ENCODE measurements at places on chromosomes 3 and 15. TPM values are rescaled to one million over a fixed set of nuclear protein-coding genes. Genes with fewer than 3 reads are reported as not detected.

Gene PLA2G4B
- total RNA-seq, result 2.9 TPM

Gene INTS14
- 33.0 TPM for total RNA-seq

Gene DNAJC19
- 34.1 TPM for total RNA-seq

Gene UBE2Q2
- 77.5 TPM for total RNA-seq

Gene GPR27
- 5.5 TPM for total RNA-seq

Gene STRIT1
- not detected for total RNA-seq

Gene SRGAP3
- total RNA-seq, result 0.99 TPM

Gene SKIL
- total RNA-seq, result 177 TPM

Gene CPNE9
- not detected for total RNA-seq

Gene KLHL6
- not detected for total RNA-seq

Gene KIF15
- total RNA-seq, result 2.7 TPM

Gene ECE2
- not detected for total RNA-seq

Gene TOPBP1
- total RNA-seq, result 16.5 TPM

Gene NPAP1
- total RNA-seq, result not detected

Gene RTP3
- total RNA-seq, result not detected

Gene SLC7A14
- total RNA-seq, result 0.02 TPM

Gene CTXN2
- not detected for total RNA-seq

Gene ALDH1L1
- total RNA-seq, result 0.51 TPM

Gene CGNL1
- 7.1 TPM for total RNA-seq

Gene RPL39L
- total RNA-seq, result 17.4 TPM

Gene CCR9
- not detected for total RNA-seq

Gene HHATL
- total RNA-seq, result not detected

Gene DPH3
- 19.8 TPM for total RNA-seq

Gene FBXL22
- total RNA-seq, result 3.9 TPM

Gene MOBP
- not detected for total RNA-seq

Gene IGSF10
- total RNA-seq, result 0.10 TPM

Gene STRA6
- total RNA-seq, result 5.4 TPM

Gene GCNT3
- 0.70 TPM for total RNA-seq

Gene CCDC39
- not detected for total RNA-seq

Gene CCDC33
- total RNA-seq, result not detected

Gene PLIN1
- total RNA-seq, result 0.44 TPM

Gene GATA2
- total RNA-seq, result 0.44 TPM

Gene LSM3
- 12.8 TPM for total RNA-seq

Gene KLF15
- 1.8 TPM for total RNA-seq

Gene EPHB1
- total RNA-seq, result 1.6 TPM

Gene DZIP1L
- total RNA-seq, result 42.1 TPM

Gene CEMIP
- 146 TPM for total RNA-seq

Gene STAC
- total RNA-seq, result not detected

Gene MST1
- total RNA-seq, result 19.1 TPM

Gene EPHA6
- 0.62 TPM for total RNA-seq

Gene SLC22A13
- 0.97 TPM for total RNA-seq

Gene SAXO2
- total RNA-seq, result 5.1 TPM

Gene LTK
- total RNA-seq, result 1.0 TPM

Gene CSPG4
- 595 TPM for total RNA-seq

Gene GPR87
- not detected for total RNA-seq

Gene ZBED2
- not detected for total RNA-seq

Gene MYO5C
- total RNA-seq, result 1.4 TPM

Gene KIF7
- total RNA-seq, result 13.9 TPM

Gene POPDC2
- 0.80 TPM for total RNA-seq

Gene TMEM108
- total RNA-seq, result 7.1 TPM

Gene PLA2G4D
- total RNA-seq, result not detected

Gene CFAP100
- not detected for total RNA-seq

Gene LCTL
- 0.31 TPM for total RNA-seq

Gene SLC24A5
- total RNA-seq, result not detected

Gene EID1
- total RNA-seq, result 122 TPM

Gene ZMYND10
- total RNA-seq, result 1.1 TPM

Gene SAMD7
- total RNA-seq, result not detected

Gene LEO1
- total RNA-seq, result 17.5 TPM
